ENCODE measurements at places on chromosomes 5 and 9.

GRCh38 chr9:113011911-113012381 lies at the start of gene ZNF883:
ZNF883 (minus strand) TSS chr9:113012192.
- no peak for DNase-seq

- DNase-seq: no peak
Observed at GRCh38 chr5:177103523-177104253, 17.0 kb downstream of the FGFR4 start.

GRCh38 chr5:115516372-115516771 lies 28.2 kb downstream of the FEM1C start:
- DNase-seq: no peak

DNA sequence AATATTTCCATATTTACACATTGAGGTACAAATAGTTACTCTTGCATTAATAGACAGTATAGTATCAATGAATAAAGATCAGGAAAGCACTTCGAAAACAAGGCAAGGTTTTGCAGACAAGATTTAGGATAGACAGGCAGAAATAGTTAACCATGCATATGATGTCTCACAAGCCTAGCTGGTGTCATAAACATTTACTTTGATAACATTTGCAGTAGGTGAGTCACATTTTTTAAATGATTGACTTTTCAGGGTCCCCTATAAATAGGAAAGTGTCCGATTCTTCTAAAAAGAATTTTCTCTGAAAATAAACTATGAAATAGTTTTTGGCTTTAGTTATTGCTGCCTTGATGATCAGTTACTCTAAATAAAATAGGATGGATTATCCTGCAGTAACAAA lies 162.1 kb downstream of the SNX18 start:
- DNase-seq: no peak

- DNase-seq: no peak
Observed at GRCh38 chr5:152855441-152855840, 450.4 kb upstream of the NMUR2 start.

GRCh38 chr5:125294844-125295243 lies 548.4 kb upstream of the ZNF608 start:
- DNase-seq: no peak

- no peak for DNase-seq
Observed at GRCh38 chr9:84271531-84271900, 69.0 kb downstream of the SLC28A3 start.

GRCh38 chr9:117873664-117874063 lies 169.5 kb downstream of the TLR4 start:
- DNase-seq: no peak

GRCh38 chr5:66377747-66378146 lies 218.4 kb upstream of the MAST4 start:
- no peak for DNase-seq

DNA sequence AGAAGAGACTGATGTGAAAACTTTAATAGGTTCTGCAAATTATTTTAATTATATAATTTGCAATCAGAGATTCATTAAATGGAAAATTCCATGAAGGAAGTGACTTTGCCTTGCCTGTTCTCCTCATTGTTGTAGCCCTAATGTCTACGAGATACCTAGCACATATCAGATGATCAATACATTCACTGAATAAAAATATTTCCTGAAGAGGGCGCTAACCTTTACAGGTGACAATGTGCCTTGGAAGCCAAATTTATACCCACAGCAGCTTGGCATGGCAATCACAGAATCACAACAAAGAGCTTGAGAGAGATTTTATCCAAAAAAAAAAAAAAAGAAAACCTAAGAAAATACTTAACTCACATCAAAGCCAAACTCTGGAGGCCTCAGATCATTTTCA lies 17.4 kb downstream of the HAUS6 start:
- no peak for DNase-seq

DNA sequence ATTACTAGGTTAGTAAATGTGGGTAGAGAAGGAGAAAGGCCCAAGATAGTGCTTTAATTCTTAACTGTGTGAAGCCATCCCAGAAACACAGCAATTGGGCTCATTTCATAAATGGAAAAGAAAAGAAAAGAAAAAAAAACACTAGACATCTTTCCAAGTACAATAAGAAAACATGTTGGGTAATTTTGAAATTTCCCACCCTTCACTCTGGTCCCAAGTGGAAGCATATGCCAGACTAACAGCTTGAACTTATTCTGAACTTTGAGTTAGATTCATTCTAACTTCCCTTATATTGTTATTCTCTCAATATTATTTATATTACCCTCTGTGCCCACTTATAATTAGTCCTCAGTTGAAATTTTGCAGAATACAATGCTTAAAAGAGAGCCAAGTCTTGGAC lies 113.4 kb upstream of the GHR start:
- DNase-seq: no peak

- no peak for DNase-seq
Observed at GRCh38 chr9:124290743-124291554, 33.2 kb downstream of the NEK6 start.

DNA sequence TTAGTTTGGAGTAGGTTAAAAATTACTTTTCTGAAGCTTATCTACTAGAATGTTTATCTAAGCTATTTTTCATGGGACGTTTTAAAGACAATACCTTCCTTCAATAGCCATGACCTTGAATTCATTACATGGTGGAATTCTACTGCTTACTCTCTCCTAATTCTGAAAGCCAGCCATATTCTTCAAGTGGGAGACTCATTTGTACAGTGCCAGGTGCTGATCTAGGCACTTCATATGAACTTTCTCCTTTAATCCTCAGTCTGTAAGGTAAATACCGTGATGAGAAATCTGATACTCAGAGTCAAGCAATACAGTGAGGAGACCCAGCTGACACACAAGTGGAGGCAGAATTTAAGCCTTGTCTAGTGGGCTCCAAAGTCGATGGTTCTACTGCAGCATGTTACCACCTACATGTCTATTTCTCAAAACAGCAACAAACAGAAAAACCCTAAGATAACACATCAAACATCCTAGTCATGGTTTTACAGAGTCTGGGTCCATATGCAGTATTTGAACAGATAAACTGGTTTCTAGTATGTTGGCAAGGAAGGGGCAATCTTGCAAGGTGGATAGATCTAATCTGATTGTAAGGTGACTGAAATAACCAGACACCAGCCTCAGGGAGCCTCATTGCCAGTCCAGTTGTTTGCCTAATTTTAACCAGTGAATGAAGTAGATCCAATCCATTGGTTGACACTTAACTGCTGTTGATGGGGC lies 243.7 kb downstream of the PIK3R1 start:
- no peak for DNase-seq

- DNase-seq: no peak
Observed at GRCh38 chr9:123338710-123339665, 17.0 kb upstream of the CRB2 start.

GRCh38 chr5:142982821-142983200 lies 212.6 kb downstream of the ARHGAP26 start:
- DNase-seq: no peak

DNA sequence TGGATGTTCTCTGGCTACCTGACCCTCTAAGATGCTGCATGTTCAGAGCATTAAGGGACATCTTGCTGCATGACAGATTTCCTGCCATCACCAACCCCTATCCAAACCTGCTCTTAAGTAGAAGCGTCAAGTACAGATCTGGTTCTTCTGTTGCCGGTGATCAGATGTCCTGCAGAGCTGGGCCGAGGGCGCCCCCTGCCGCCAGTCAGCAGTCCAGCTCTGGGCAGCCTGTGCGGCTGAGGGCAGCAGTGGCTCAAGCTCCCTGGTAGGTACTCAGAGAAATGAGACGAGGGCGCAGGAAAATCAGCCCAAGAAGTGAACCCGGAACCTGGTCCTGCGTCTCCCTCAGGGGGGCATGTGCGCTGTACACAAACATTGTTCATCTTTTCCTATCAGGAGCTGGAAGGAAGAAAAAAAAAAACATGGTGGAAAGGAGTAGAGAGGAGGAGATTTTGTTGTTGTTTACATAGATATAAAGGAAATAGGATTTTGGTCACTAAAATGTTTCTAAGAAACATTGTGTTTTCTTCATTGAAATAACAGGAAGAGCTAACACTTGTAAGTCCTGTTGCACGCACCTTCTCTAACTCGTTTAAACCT lies 95.8 kb downstream of the CFAP90 start:
- DNase-seq: peak; percentile 4

DNA sequence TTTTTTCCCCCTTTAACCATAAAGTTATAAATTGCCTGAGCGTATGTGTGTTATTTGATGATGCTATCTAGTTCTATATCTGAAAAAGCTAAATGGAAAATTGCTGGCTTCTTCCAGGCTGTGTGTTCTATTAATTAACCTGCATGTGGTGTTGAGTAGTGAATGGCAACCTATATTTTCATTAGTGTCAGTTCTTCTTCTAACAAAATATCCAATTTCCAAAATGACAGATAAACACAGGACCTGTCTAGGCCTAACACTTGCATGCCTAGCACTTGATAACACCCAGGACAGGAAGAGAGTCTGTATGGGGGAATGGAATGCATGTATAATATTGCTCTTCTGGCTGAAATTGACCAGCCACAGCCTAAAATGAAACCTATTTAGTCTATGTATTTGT lies 91.7 kb downstream of the CD180 start:
- no peak for DNase-seq

DNA sequence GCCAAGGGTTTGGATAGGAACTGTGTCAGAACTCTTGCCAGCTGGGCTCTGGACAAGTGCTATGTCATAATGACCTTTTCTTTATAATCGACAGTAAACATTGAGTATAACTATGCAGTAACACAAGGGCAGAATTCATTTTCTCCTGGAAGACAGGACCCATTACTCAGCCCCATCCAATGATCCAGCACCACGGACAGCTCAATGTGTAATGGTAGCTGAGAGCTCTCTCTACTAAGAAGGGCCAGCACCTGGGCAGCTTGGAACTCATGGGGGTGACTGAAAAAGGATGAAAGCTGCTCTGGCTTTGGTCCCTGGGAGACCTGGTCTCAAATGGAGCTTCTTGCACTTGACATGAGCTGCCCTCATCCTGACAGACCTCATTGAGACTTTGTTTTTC lies 347.8 kb downstream of the TRIM32 start:
- DNase-seq: no peak

- DNase-seq: no peak
Observed at GRCh38 chr9:112332977-112333638, at the start of gene PTBP3. PTBP3 (minus strand) TSS chr9:112333619; CDS start chr9:112297865, 35,754 bp downstream.
